ENCODE measurements at places on chromosomes 1 and 21.

GRCh38 chr1:13992489-13993285 lies 292.7 kb downstream of the PRDM2 start:
- DNase-seq, result no peak

DNA sequence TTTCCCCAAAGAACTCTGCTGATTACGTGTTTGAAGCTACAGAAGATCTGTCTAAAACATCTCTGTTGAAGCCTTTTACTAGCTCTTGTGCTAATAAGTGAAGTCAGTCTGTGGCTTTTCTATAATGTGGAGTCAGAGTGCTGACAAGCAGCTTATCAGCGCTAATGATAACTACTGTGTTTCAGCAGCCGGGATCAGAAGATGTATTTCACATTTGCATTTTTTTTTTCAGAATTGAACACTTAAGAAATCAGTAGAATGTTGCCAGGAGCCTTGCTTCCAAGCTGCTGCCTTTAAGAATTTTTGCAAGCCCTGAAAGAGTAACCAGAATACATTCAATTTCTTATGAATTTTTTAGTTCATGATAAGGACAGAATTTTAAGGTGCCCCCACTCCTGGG lies 519.4 kb upstream of the NR5A2 start:
- no peak for DNase-seq

DNA sequence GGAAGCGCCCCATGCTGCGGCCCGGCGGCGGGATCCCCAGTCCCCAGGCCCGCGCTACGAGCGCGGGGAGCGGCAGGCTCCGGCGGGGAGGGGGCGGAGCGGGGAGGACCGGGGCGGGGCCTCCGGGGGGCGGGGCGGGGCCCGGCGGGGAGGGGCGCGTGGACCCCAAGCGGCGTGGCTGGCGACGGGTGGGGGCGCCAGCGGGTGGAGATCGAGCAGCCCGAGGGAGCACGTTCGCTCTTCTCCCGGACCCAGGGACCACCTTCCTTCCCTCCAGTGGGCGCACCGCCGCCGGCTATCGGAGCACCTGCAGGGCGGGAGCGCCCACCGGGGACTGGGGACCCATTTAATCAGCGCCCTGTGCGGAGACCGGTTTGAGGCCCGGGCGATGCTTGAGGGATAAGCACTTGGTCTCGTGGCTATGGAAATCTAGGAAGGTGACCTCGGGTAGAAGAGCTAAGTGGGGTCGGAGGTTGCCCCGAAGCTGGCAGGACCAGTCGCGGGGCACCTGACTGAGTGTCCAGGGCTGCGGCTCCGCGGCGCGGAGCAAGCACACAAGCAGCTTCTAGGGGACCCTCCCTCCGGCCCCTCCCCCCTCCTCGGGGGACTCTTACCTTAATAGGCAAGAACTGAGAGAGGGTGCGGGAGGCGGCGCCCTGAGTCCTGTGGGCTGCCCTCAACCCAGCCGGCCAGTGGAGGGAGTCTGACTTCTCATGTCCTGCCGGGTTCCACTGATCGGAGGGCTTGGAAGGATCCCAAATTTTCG lies at the start of gene TSPAN2:
TSS of gene TSPAN2 (minus strand) at position 84 of the 766 bp plus-strand sequence. CDS start at position 13, 71 bp downstream.
- DNase-seq, result peak; percentile 34

DNA sequence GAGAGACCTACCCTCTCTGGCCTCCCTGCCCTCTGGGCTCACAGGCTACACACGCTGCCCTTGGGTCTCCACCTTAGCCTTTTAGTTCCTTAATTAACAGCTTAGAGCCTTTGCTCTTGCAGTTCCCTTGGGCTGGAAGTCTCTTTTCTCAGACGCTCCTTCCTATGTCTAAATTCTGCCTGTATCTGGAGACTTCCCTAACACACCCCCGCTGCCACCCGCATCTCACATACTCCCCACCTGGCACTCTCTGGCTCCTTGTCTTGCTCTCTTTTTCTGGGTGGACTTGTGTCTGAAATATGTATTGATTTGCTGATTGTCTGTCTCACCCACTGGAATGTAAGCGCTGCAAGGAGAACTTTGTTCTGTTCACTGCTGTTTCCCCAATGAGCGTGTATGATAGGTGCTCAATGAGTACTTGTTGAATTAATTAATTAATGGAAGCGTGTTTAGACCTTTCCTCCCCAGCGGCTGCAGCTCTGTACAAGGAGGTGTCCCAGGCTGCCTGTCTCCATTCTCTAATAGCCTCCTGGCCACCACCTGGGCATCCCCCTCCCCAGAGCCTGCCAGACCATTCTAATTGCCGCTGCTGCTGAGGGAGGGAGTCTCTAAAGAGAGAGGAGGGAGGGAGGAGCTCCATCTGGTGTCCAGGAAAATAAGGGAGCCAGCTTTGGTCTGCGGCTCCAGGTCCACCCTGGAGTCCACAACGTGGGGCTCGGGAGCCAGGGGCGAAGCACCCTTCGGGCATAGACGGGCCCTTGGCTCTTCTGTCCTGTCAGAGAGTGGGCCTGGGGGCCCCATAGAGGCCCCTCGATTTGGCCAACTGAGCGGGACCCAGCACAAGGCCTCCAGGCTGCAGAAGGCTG lies 95.4 kb downstream of the RNF220 start:
- no peak for DNase-seq

GRCh38 chr1:19096036-19096833 lies 113.8 kb downstream of the UBR4 start:
- no peak for DNase-seq

DNA sequence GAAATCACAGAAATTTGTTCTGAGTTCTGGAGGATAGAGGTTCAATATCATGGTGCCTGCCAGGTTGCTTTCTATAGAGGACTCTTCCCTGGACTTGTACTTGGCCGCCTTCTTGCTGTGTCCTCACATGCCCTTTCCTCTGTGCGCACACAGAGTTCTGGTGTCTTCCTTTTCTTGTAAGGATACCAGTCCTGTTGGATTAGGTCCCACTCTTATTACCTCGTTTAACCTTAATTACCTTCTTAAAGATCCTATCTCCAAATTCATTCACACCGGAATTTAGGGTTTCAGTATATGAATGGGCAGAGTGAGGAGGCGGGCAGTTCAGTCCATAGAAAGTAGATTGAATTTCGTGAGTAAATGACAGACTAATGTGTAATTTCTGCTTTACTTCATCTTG lies 413.9 kb downstream of the NCAM2 start:
- no peak for DNase-seq

DNA sequence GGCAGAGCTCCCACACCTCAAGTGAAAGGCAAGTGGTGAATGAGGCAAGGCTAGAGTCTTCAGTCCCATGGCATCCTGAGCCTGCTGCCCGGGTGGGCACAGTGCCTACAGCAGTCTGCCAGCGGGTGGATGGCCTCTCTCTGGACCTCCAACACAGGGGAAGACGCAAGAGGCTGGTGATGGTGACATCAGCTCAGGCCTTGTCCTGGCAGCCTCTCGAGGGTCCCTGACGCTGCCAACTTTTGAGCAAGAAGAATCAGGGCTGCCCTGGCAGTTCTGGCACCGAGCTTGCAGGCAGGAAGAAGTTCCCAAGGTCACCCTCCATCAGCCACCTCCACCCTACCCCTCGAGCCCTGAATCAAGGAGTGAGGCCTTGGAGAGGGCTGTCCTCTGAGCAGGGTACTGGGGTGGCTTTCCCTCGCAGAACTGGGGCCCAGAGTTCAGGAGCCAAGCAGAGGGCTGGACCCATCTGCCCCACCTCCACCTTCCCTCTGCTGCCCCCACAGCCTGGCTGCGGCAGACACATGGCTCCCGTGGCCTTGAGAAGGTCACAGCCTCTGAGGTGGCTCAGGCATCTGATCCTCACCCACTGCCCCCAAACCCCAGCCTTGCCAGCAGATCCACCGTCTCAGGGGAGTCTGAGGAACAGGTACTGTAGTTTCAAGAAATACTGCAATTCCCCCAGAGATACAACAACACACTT lies 5.8 kb downstream of the RAP1GAP start:
- DNase-seq, result no peak

DNA sequence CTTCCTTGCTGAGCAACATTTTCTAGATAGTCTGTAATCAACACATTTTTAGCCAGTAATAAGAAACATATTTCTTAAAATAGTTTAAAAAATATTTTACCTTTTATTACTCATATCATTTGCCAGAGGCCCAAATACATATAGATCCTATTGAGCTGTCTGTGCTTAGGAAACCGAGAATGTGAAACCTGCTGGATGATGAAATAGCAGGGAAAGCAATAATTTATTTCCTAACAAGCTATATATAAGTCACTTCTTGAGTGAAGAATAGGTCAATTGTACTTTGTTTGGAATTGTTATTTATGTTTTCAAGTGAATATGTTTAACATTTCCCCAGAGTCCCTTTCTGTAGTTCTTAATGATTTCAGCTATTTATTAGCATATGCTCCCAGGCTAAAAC lies 339.9 kb upstream of the TMPRSS15 start:
- DNase-seq, result no peak

GRCh38 chr1:15412175-15412800 lies 2.6 kb downstream of the EFHD2 start:
- peak; percentile 32 for DNase-seq

DNA sequence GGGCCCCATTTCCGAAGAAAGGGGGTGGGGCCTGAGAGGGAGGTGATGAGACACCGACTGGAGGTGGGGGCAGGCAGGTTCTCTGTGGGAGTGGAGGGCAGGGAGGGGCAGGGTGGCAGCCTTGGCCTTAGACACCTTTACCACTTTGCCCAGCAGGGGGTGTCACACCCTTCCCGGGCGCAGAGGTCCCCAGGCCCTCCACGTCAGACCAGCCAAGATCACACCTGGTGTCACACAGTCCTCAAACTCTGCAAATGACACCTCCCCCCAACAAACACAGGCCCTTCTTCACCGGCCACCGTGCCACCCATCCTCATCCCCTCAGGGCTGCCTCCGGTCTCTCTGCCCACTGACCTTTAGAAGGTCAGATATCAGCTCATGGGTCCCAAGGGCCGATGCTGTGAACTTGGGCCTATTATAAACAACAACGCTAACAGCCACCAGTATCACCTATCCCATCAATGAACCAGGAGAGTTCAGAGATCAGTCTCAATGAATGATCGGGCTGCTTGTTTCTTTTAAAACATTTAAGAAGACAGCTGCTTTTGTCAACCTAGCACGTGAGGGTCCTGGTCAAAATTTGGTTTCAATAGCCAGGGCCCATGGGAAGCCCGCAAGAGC lies 103.9 kb downstream of the CASZ1 start:
- peak; percentile 58 for DNase-seq

- DNase-seq, result peak; percentile 33
These were observed 38.7 kb upstream of the TTC34 start for GRCh38 chr1:2840036-2840809.

- no peak for DNase-seq
These were observed 133.4 kb upstream of the FGGY start for GRCh38 chr1:59163268-59164092.

- DNase-seq, result no peak
These were observed 67.0 kb upstream of the TNFSF18 start for GRCh38 chr1:173117761-173118160.

GRCh38 chr1:146036965-146037646 lies 15.6 kb upstream of the HJV start:
- peak; percentile 68 for DNase-seq

- DNase-seq, result no peak
These were observed 4.9 kb downstream of the SLAMF8 start for GRCh38 chr1:159831412-159832141.

- no peak for DNase-seq
These were observed 42.0 kb downstream of the PCSK9 start for GRCh38 chr1:55081188-55081904.

DNA sequence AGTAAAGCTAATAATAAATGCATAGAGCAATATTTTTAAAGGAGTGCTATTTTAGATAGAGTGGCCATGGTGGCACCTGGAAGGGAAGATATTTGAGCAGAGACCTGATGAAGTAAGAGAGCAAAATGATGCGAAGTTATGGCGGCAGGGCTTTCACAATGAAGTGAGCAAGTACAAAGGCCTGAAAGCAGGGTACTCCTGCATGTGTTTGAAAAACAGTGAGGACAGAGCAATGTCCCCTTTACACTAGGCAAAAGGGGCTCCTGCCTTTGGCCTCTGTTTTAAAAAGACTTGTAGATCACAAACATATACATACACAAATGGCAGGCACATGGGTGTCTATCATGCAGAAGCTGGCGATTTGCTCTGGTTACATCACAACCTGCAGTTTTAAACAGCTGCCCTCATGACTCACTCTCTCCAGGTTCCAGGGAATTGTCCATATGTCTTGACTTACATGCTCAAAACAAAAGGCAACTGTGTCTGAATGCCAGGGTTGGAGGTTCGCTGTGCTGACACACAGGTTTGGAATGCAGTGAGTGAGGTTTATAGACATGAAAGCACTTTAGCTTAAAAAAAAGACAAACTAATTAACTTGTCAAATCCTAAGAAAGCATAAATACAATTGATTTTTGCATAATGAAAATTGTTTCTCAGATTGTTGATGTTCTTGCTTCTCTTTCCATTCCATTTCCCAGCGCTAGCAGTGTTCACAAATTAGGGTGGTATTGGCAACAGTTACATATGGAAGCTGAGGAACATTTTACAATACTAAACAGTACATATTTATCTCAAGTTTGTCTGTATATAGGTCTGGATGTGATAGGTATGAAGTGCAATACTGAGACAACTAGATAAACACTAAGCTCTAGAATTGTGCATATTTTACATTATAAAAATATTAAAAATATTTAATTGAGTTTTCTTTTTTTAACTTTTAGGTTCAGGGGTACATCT lies 313.9 kb downstream of the BARHL2 start:
- DNase-seq, result no peak

DNA sequence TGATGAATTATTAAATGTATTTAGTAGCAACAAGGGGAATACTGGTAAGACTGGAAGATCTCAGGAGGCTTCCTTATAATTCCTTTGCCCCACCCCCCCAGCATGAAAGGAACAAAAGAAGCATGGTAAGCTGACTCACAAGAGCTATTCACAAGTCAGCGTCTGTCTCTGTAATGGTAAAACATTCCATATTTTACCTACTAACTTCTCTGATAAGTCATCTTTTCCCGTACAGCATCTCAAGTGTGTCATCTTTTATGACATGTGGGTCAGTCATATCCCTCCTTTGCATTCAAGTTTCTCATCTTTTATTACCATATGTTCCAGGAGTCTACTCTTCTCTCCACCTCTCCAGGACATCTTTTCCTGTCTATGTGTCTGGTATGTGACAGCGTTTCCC lies 241.3 kb downstream of the PLA2G4A start:
- DNase-seq, result no peak

DNA sequence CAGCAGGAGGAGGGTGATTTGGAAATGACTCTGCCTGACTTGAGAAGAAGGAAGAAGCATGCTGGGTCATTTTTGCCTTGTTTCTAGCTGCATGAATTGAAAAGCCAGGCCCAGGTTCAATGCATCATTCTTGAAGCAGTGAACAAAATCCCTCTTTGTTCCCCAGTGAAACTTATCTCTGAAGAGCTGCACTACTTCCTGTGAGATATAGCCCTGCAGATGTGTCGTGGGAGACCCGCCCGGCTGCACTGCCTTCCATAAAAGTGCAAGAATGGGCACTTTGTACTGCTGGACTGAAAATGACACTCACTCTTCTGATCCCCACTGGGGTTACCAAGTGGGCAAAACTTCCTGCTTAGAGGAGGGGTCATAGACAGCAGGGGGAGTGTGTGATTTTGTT lies 249.2 kb upstream of the NFIA start:
- DNase-seq, result no peak

All from stimulated activated CD8-positive, alpha-beta memory T cell treated with anti-CD3 and anti-CD28 coated beads, Interleukin-4, amount 100 ng/mL, for 24 hours (primary cell).